ENCODE measurements at places on chromosomes 5 and 9. TPM values are rescaled to one million over a fixed set of nuclear protein-coding genes. Genes with fewer than 3 reads are reported as not detected.

Gene HRH2
- total RNA-seq, result not detected

Gene NNT
- total RNA-seq, result 94.2 TPM

Gene MELK
- 6.0 TPM for total RNA-seq

Gene FCN1
- not detected for total RNA-seq

Gene UBAC1
- 26.2 TPM for total RNA-seq

Gene GCNT4
- 4.3 TPM for total RNA-seq

Gene THG1L
- 45.7 TPM for total RNA-seq

Gene SCGB3A2
- not detected for total RNA-seq

Gene KIF24
- total RNA-seq, result 0.55 TPM

Gene SLCO4C1
- total RNA-seq, result not detected

Gene IFNE
- total RNA-seq, result 3.3 TPM

Gene PLPPR1
- not detected for total RNA-seq

Gene PFN3
- total RNA-seq, result not detected

Gene AIF1L
- total RNA-seq, result under 0.01 TPM

Gene ELOVL7
- total RNA-seq, result 0.09 TPM

Gene IGFBPL1
- not detected for total RNA-seq

Gene MLANA
- not detected for total RNA-seq

Gene PCDHA13
- under 0.01 TPM for total RNA-seq

Gene TMC1
- 0.43 TPM for total RNA-seq

Gene PTGR1
- 115 TPM for total RNA-seq

Gene LECT2
- not detected for total RNA-seq

Gene ESM1
- total RNA-seq, result 0.57 TPM

Gene F2RL1
- 16.5 TPM for total RNA-seq

Gene ENHO
- not detected for total RNA-seq

Gene CDC26
- 43.1 TPM for total RNA-seq

Gene RMRP
- total RNA-seq, result 90,129 TPM

Gene PARP8
- total RNA-seq, result 17.9 TPM

Gene PLPP7
- total RNA-seq, result 6.8 TPM

Gene SPINK6
- total RNA-seq, result 15.6 TPM

Gene TOR2A
- 2.7 TPM for total RNA-seq

Gene PCSK1
- 1.3 TPM for total RNA-seq

Gene CPLANE1
- total RNA-seq, result 17.0 TPM

Gene FOXD4L3
- total RNA-seq, result not detected

Gene LHX6
- not detected for total RNA-seq

All from smooth muscle cell of bladder (primary cell).